Vein endothelial cell (primary cell): ENCODE measurements at places on chromosomes 16 and 17. TPM values are rescaled to one million over a fixed set of nuclear protein-coding genes. Genes with fewer than 3 reads are reported as not detected.

Gene ADAP2
- 0.19 and 0.33 TPM in 2 replicates for total RNA-seq

Gene C17orf50
- total RNA-seq, result not detected in 2 replicates

Gene CCL4L2
- total RNA-seq, result not detected in 2 replicates

Gene METTL2A
- total RNA-seq, result 18.6 and 21.6 TPM in 2 replicates

Gene FBXW10
- under 0.01 TPM in 1 of 2 replicates, not detected in the other for total RNA-seq
